IMR-90 (cell line): ENCODE measurements at places on chromosomes 12 and 14.
A peak's percentile ranks its signal among the peaks of the same experiment; 100 is the strongest.

DNA sequence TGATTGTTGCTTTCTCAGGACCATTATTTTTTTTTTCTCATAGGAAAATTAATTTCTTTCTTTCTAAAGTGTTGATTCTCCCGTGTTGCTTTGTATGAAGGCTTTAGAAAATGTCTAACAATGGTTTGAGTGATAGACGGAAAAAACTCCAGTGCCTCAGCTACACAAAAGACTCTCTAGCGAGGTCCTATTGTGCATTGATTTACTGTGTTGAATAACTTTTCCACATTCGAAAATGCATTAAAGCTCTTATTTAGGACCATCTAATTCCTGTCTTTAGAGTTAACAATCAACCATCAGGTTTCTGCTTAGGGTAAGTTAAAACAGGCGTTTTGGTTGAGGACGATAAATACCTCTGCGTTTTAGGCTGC is 99.6 kb downstream of the PTPN11 start:
- no peak overlapping the region for H3K27ac ChIP-seq
- no peaks in the 10 kb centered on the region for H3K27me3 ChIP-seq
- H3K36me3 ChIP-seq: no peaks in the 10 kb centered on the region
- H3K4me3 ChIP-seq: no peak overlapping the region

DNA sequence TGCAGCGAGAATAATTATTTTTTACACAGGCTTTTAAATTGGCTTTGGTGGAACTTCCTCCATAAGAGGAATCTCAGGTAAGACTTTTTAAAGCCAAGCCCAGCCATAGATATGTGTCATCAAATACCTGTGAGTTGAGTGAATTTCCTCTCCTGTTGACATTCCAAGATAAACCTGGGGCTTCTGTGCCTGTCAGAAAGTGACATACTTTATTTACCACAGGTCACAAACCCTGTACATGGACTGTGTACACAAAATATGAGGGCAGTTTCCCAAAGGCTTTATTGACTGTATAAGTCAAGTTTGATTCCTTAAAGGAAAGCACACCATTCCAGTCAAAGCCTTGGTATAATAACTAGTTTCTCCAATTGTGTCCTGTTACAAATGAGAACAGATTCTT is 25.9 kb upstream of the SRSF5 start:
- H3K4me3 ChIP-seq: no peak overlapping the region
- peaks cover 10% of the 10 kb centered on the region for H3K27me3 ChIP-seq
- DNase-seq: no peak
- no peaks in the 10 kb centered on the region for H3K36me3 ChIP-seq
- H3K4me1 ChIP-seq: no peaks in the 10 kb centered on the region

DNA sequence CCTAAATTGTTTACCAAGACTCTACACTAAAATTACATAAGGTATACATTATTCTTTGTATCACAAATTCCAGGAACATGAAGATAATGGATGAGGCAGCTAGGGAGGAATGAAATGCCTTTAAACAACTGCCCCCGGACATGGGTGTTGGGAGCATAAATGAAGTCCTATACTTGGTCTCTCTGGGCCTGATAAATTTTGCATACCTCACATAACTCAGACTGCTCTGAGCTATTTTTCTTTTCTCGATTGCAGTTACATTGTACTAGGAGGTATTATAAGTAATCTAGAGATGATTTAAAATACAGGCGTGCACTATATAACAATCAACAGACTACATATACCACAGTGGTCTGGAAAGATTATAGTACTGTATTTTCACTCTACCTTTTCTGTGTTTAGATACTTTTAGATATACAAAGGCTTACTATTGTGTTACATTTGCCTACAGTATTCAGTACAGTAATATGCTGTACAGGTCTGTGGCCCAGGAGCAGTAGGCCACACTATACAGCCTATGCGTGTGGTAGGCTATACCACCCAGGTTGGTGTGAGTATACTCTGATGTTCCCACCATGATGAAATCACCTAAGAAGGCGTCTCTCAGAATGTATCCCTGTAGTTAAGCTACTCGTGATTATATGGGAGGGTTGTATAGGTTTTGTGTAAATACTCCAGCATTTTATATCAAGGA is 14.3 kb downstream of the FNTB start:
- peak; percentile 53 for DNase-seq
- H3K4me3 ChIP-seq: no peak overlapping the region
- 0 out of 2 replicates have a peak overlapping the region, but pooled peaks have one; percentile 29 for H3K27ac ChIP-seq

- H3K4me3 ChIP-seq: no peak overlapping the region
- no peaks in the 10 kb centered on the region for H3K4me1 ChIP-seq
- no peak for DNase-seq
- H3K27ac ChIP-seq: no peak overlapping the region
- no peaks in the 10 kb centered on the region for H3K36me3 ChIP-seq
- no peaks in the 10 kb centered on the region for H3K27me3 ChIP-seq
Measured at GRCh38 chr12:65259501-65259900, 19.0 kb upstream of the MSRB3 start.

DNA sequence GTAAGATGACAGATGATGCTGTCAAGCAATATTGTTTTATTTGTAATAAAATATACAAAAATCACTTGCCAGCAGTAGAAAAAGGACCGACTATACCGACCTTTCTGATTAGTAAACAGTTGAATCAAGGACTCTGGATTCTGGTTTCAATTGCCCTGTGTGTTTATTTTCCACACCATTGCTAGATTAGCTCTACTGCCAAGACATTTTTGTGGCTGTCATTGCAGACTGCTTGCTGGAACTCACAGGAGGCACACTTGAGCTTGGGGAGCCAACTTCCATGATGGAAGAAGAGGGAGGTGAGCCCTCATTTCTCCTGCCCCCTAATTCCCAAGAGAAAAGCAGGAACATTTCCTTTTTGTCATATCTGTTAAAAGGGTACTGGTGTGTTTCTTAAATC is 51.3 kb downstream of the MAPKAPK5 start:
- H3K36me3 ChIP-seq: peaks cover 40% of the 10 kb centered on the region
- DNase-seq: peak; percentile 49
- no peaks in the 10 kb centered on the region for H3K27me3 ChIP-seq

DNA sequence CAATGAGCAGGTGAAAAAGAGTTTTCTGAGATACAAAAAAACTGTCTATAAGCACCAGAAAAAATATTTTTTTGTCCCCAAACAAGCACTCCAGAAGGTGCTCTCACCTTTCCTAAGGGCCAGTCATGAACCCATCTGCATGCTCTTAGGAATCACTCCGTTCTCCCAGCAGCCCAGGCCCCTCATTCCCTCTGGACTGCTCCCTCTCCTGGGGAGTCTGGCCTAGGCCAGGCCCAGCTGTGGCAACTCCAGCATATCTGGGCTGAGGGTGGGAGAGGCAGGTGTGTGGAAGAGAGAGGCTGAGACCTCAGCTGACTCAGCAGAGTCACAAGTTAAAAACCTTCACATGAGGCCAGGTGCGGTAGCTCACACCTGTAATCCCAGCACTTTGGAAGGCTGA is 54.6 kb downstream of the TRAFD1 start:
- DNase-seq: no peak
- peaks cover 10% of the 10 kb centered on the region for H3K4me1 ChIP-seq
- H3K27ac ChIP-seq: no peak overlapping the region
- H3K4me3 ChIP-seq: no peak overlapping the region

DNA sequence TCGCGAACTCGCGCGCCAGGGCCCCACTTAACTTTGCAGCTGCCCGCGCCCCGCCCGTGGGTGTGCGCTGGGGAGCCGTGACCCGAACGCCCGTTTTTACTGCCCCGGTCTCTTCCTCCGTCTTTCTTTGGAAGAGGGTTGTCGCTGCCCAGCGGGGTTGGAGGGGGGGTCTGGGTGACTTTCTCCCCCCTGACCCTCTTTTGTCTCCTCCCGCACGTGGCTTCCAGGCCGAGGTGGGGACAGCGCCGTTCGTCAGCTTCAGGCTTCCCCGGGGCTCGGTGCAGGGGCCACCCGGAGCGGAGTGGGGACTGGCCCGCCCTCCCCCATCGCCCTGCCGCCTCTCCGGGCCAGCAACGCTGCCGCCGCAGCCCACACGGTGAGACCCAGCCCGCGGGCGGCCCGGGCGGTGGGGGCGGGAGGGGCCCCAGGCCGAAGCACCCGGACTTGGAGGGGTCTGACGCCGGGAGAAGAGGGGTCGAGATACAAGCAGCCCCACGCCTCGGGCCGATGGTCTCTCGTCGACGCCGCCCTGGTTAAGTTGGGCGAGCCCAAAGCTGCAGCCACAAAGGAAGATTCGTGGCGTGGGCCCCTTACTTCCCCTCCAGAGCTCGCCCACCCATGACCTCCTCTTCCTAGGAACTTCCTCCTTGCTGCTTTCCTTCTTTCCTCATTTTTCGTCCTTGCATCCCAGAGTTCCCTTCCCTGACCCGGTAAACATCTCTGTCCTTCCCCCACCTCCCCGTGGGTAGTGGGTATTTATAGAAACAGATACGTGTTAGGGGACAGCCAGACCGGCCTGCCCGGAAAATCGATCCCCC is 1.2 kb downstream of the DYRK2 start:
- H3K36me3 ChIP-seq: no peaks in the 10 kb centered on the region; the same call in 1 of the 2 replicates
